Umbilical cord (tissue), 2 donors: ENCODE measurements at places on chromosomes 5 and 9. TPM values are rescaled to one million over a fixed set of nuclear protein-coding genes. Genes with fewer than 3 reads are reported as not detected.

GRCh38 chr9:133359399-133360175 is 3.2 kb downstream of the SURF2 start:
- peak; percentile 37 for DNase-seq

Gene RFESD
- total RNA-seq: 4.3 TPM

DNA sequence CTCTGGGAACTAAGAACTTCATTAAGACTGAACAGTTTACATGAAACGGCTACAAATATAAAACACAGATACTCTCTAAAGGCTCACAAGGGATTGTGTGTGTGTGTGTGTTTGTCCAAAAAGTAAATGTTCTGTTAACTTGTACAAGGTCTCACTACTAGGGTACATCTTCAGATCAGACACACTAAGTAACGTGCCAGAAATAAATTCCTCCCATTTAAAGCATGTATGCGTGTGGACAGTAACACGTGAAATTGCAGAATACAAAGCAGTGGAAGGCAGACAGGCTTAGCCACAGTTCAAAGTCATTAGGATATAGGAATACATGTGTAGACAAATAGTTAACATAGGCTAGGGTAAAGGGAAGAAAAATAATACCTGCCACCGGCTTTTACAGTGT is 1.8 kb downstream of the BNC2 start:
- DNase-seq: peak; percentile 55

GRCh38 chr5:132266836-132267160 is 9.3 kb downstream of the PDLIM4 start:
- no peak for DNase-seq

DNA sequence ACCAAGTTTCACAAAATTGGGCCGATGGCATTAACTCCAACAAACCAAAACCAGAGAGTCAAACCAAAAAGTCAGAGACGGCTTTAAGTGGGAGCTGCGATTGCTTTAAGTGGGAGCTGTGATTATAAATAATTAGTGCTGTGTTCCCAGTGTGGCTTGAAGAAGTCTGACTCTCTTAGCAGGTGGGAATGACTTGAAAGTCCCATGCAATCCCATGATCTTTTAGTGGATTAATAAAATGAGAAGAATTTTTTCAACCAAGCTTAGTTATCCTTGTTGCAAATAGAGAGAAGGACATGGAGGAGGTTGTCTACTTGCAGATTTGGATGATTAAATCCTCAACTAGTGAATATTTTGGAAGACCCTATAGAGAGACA is 68.5 kb downstream of the MYO10 start:
- no peak for DNase-seq

Gene CAMK4
- total RNA-seq: 12.0 TPM

DNA sequence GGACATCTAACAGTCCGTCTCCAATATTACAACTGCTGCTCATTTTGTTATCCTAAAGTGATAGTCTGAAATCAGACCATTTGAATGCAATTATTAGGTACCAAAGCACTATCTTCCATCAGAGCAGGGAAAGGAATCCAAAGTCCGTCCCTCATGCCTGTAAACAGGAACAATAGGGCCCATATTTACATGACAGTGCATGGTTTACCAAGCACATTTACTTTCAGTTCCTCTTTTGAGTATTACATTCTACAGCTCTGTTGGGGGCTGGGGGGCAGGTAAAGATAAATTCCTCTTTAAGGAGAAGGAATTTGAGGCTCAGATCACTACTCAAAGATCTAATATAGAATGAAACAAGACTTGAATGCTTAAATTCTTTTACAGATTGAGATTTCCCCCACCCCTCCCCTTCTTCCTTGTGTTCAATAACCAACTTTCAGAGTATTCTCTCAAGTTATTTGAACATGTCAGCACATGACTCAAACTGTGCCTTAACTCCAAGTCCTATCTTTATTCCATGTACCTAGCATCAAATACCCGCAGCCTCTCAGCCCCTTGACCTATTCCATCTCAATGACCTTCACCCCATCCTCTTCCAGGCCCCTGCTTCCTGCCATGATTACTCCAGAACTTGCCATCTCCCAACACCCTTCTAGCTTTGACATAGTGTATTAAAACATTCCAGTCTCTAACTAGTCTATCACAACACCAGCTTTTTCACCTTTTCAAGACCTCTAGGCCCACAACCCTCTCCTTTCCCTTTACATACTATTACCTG is 71.0 kb downstream of the BRINP1 start:
- DNase-seq: no peak

- peak; percentile 96 for DNase-seq
Observed at GRCh38 chr9:35844628-35845270, 15.7 kb downstream of the TMEM8B start.

GRCh38 chr9:99130069-99130468 is 25.2 kb downstream of the TGFBR1 start:
- DNase-seq: no peak

- no peak for DNase-seq
Observed at GRCh38 chr5:6757414-6757969, 44.3 kb downstream of the TENT4A start.

GRCh38 chr5:145797336-145797735 is 37.8 kb downstream of the PRELID2 start:
- no peak for DNase-seq

Gene CDC20B
- 0.96 TPM for total RNA-seq

GRCh38 chr9:17065062-17065461 is 69.8 kb upstream of the CNTLN start:
- DNase-seq: no peak

Gene GMCL2
- 4.1 TPM for total RNA-seq

DNA sequence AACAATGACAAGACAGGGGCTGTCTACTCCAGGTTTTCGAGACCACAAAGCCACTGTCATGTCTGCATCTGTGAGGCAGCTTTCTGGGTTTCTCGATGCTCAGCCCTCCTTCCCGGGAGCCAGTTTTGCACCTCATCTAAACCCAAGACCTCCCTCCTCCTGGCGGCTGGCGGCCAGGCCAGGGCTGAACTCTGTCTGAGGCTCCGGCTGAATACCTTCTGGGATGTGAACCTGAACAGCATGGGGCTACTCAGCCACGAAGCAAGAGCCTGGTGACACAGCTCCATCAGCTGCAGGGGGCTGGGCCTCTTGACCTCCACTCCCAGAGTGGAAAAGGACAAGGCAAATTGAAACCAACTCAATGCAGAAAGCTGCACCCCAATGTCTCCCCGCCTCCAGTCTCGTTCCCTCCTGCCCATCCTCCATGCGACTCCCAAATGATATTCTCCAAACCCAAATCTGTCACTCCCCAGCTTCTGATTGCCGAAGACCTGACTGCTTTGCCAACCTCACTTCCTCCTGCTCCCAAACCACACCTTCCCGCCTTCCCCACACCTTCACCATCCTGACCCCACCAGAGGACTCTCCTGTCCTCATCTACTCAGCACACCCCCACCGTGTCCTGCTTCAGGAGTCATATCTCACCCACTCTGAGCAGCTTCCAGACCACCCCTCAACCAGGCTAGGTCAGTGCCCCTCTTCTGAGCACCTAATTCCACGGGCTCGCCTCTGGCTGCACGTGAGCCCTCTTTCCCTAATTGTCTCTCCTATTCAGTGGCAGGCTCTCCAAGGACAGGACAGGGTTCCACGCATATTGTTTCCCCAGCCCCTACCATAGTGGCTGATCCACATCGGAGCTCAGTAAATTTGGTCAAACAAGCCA is 4.5 kb downstream of the ANKS6 start:
- no peak for DNase-seq

DNA sequence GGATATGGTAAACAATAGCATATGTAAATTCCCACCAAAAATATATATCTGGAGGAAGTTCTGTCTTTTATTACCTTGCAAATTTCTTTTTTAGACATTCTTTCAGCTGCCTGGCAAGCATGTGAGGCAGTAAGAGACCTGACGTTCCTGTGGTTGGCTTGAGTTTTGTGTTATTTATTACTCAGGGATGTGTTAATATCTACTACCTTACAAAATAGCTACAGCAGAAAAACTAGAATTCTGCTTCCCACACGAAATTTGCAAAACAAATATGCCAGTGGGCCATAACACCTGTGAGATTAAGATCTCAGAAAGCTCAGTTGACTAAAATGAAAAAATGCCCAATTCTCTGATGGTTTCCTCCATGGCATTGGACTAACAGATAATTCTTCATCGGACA is 274.2 kb downstream of the TMEM167A start:
- no peak for DNase-seq

GRCh38 chr5:146098047-146098446 is 7.3 kb downstream of the PLAC8L1 start:
- DNase-seq: no peak

Gene NEUROG1
- total RNA-seq: not detected

Gene EPB41L4A
- total RNA-seq: 44.8 TPM

DNA sequence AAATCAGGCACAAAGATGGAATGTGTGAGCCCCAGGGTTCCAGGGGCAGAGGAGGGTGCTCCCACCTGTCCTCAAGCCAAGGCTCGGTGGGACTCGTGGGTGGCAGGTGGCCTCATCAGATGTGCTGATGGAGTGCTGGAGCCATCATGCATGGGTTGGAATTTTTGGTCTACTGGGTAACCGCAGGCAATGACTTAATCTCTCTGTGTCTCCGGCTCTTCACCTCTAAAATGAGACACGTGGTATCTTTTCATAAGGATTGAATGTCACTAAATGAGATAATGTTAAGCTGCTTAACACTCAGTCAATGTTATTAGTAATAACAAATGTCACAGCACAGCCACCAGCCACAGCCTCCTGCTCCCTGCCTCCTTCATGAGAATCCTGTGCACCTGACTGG is 245.5 kb downstream of the HSPA4 start:
- DNase-seq: no peak

- DNase-seq: peak; percentile 66
Observed at GRCh38 chr9:21317956-21318923, 13.1 kb upstream of the IFNA5 start.

GRCh38 chr9:124983698-124984097 is 42.8 kb upstream of the GOLGA1 start:
- no peak for DNase-seq

Gene PCDHA9
- total RNA-seq: 0.96 TPM

DNA sequence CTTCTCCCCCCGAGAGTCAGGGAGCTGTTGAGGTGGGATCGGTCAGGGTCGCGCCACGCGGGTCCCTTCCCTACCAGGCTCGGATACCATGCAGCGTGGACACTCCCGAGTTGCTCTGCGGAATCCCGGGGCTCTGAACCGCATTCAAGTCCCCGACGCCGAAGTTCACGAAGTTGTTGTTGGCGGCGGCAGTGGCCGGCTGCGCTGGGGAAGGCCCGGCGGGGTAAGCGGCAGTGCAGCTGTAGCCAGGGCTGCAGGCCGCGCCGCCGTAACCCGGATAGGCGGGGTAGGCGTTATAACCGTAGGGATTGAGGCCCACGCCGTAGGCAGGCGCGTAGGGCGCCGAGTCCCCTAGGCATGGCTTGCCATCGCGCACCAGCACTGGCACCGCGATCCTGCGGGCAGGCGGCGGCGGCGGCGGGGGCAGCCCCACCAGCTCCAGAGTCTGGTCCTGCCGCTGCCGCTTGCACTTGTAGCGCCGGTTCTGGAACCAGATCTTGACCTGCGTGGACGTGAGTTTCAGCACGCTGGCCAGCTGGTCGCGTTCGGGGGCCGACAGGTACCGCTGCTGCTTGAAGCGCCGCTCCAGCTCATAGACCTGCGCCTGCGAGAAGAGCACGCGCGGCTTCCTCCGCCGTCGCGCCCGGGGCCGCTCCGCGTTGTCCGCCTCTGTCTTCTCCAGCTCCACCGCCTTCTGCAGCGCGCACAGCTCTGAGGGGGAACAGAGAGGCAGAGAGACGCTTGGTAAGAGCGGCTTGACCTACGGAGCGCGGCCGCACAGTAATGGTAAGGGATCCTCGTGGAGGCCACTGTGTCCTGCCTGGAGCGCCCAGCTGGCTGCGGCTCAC is 2.3 kb downstream of the NKX2-5 start:
- no peak for DNase-seq

- DNase-seq: peak; percentile 71
Observed at GRCh38 chr9:84841931-84842330, 172.4 kb downstream of the NTRK2 start.

- no peak for DNase-seq
Observed at GRCh38 chr9:93665128-93665636, 88.8 kb downstream of the PHF2 start.

Gene CCNI2
- 0.72 TPM for total RNA-seq

DNA sequence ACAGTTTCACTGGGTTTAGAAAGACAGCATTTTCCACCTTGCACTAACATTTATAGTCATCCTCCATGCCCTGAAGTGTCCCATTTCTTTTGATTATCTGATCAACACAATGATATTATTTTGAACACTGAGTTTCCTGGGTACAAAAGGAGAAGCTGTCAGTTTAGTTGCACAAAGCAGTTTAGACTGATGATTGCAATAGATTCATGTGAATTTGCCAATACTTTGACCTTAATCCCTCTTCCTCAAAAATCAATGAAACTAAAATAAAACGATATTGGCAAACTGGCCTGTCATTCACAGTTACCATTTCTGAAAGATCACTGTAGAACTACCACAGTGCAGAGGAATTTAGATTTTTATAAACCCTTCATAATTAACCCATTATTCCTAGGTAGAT is 34.2 kb upstream of the RASGRF2 start:
- no peak for DNase-seq

GRCh38 chr9:11340654-11341053 is 727.9 kb upstream of the PTPRD start:
- DNase-seq: no peak

DNA sequence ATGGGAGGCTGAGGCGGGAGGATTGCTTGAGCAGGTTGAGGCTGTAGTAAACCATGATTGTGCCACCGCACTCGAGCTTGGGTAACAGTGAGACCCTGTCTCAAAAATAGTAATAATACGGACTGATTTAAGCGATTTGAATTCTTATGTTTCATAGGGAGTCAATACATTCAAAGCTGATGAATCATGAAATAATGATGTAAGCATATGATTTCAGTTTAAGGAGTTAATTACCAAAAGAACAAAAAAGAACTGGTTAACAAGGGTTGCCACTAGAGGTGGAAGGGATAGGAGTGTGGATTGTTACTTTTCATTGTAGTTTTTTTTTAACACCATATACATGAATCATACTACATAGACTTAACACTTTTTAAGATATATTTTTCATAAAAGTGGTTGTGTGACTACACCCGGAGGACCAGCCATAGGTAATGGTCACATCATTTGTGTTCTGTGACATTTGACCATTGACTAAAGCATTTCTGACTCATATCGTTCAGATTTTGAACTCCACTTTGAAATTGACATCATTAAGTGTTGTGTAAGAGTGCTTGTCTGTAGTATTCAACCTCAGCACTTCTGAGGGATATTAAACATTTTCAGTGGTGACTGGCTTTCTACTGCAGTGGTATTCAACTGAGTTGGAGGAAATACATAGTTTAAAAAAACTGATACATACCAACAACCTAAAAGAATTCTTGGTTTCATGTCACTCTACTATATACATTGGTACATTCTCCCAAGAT is 7.0 kb downstream of the TRMT10B start:
- no peak for DNase-seq

DNA sequence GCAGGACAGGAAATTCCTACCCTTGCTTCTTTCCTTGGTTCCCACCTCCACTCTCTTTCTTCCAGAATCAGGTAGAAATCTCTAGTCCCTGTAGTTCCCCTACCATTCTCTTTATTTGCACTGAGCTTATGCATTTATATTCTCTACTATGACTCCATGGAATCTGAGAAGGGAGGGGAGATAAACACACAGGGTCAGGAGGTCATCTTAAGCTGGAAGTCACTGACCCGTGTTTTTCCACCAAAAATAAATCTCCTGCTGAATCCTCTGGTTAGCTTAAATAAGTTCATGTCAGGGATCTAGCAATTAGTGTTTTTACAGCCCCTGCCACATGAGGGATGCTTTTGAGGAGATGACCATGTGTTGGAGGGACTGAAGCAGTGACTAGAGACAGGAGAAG is 3.7 kb downstream of the ACTL7B start:
- DNase-seq: no peak
